ENCODE measurements at places on chromosomes 12 and 14. TPM values are rescaled to one million over a fixed set of nuclear protein-coding genes. Genes with fewer than 3 reads are reported as not detected.

The PPM1A gene
- total RNA-seq = 40.4 TPM

The IL31 gene
- total RNA-seq = not detected

The DYRK4 gene
- total RNA-seq = 39.8 TPM

The PLA2G1B gene
- not detected for total RNA-seq

The PRIMA1 gene
- total RNA-seq = 23.7 TPM

The IL23A gene
- not detected for total RNA-seq

The KRT75 gene
- total RNA-seq = not detected

The TMEM132C gene
- 2.9 TPM for total RNA-seq

The PTGR2 gene
- total RNA-seq = 4.1 TPM

The PRIM1 gene
- total RNA-seq = 2.2 TPM

The C3AR1 gene
- total RNA-seq = 8.9 TPM

DNA sequence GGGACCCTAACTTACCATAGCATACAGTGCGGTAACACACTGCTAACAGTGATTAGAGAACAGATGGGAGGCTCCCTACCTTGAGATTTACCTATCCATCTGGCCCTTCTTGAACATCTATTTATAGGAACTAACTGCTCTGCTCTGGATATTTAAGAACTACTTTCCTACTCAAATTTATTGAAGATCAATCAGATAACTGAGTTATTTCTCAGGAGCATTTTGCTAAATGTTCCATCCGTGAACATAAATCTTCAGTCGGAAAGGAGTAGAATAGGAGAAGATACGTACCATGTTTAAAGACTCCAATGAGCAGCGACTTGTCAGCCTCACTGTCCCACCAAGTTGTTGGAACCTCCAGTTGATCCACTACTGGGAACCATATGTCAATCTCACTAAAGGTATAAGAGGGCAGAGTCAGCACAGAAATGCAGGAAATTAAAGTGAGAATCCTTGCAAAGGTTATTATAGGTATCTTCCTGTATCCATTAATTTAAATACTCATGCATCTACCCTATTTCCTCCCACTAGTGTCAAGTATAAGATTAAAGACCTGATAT lies 15.6 kb upstream of the SUPT16H start:
- no peak overlapping the region for H3K4me3 ChIP-seq
- H3K4me1 ChIP-seq = no peaks in the 10 kb centered on the region
- H3K36me3 ChIP-seq = peaks cover 100% of the 10 kb centered on the region
- DNase-seq = no peak

DNA sequence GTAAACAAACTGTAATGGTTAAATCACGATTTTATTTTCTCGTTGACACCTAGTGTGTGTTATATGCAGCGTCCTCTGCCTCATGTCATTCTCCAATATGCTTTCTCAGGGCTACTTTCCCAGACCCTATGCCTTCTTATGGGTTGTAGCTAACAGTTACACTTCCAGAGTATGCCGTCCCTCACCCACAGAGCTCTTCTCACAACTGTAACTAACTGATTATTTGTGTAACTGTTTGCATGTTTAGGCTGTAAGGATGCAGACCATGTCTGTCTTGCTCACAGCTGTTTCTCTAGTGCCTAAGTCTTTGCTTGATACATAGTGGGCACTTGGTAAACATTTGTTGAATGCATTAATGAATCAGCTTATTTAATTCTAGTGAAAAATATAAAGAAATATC lies 417.5 kb downstream of the ZFP36L1 start:
- no peak overlapping the region for H3K27ac ChIP-seq
- no peak overlapping the region for H3K4me3 ChIP-seq
- H3K27me3 ChIP-seq = no peaks in the 10 kb centered on the region
- H3K4me1 ChIP-seq = peaks cover 33% of the 10 kb centered on the region

DNA sequence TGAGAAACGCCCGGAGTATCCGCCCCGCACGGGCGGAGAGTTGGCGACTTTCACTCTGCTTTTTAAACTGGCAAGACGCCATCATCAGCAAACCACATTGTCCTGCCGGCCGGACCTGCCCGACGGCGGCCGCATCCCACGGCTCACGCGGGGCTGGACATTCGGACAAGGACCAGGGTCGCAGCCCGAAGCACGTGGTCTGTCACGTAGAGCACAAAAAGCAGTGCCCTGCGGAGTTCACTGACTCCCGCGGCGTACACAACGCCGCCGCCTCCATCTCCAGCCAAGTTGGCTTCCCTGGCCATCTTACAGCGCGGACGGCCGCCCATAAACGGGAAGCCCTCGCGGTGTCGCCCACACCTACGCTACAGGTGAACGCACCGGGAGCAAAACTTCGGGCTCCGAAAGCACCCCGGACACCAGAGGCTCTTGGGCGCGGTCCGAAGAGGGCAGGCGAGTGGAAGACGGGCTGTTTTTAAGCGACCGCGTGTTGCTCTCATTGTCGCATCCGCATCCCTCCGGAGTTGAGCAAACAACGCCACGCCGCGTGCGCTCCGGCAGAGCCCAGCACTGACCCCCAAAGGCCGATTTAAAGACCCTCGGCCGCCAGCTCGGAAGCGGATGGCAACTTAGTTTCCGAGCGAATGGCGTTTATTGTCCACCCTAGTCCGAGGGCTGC lies 966 bp downstream of the SINHCAF start:
- H3K27me3 ChIP-seq = no peaks in the 10 kb centered on the region
- peak; percentile 93 for DNase-seq
- peak overlapping the region; percentile 75 for H3K4me3 ChIP-seq
- peak overlapping the region; percentile 89 for H3K27ac ChIP-seq
- no peaks in the 10 kb centered on the region for H3K36me3 ChIP-seq
- peaks cover 5% of the 10 kb centered on the region for H3K4me1 ChIP-seq

DNA sequence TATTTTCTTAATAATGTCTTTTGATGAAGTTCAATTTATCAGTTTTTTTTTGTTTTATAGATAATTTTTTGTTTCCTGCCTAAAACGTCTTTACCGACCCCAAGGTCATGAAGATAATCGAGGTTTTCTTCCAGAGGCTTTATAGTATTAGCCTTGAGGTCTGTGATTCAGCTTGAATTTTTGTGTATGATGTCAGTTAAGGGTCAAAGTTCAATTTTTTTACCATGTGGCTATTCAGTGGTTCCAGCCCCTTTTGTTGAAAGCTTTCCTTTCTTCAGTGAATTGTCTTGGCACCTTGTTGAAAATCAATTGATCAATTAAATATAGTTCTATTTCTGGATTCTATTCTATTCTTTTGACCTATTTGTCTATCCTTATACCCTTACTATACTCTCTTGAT lies 3.2 kb upstream of the MGST1 start:
- H3K36me3 ChIP-seq = no peaks in the 10 kb centered on the region
- H3K27ac ChIP-seq = no peak overlapping the region
- peaks cover 17% of the 10 kb centered on the region for H3K27me3 ChIP-seq

DNA sequence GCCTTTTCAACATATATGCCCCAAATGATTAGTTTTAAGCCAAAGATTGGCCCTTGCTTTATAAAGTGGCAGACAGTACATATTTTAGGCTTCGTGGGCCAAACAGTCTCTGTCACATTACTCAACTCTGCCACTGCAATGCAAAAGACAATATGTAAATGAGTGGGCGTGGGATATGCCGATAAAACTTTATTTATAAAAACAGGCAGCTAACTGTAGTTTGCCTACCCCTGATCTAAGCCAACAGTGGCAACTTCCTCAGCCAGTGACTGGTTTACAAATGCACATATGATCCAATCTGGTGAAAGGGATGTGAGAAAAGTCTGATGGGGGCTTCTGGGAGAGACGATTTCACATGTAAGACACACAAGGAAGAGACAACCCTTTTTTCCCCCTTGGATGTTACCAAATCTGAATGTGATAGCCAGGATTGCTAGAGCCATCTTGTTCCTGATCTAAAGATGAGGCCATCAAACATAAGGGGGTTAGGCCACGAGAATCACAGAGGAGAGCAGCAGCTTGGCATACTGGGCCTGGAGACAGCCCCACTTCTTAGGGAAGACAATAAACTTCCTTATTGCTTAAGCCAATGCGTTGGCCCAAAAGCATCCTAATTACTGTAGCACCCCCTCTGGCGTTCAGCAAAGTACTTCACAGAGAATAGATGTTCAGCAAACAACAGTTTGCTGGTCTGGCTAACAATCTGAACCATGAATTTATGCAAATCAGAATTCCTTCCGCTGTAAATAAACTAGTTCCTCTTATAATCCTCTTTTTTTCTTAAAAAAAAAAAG lies 75.2 kb upstream of the TMCC3 start:
- H3K27ac ChIP-seq = no peak overlapping the region
- no peaks in the 10 kb centered on the region for H3K27me3 ChIP-seq
- H3K36me3 ChIP-seq = no peaks in the 10 kb centered on the region
- no peak overlapping the region for H3K4me3 ChIP-seq
